Fibroblast of skin of scalp (primary cell): ENCODE measurements at places on chromosomes 5 and 9.

GRCh38 chr5:99037668-99038067, 108.9 kb upstream of the CHD1 start:
- DNase-seq, result peak; percentile 11

DNA sequence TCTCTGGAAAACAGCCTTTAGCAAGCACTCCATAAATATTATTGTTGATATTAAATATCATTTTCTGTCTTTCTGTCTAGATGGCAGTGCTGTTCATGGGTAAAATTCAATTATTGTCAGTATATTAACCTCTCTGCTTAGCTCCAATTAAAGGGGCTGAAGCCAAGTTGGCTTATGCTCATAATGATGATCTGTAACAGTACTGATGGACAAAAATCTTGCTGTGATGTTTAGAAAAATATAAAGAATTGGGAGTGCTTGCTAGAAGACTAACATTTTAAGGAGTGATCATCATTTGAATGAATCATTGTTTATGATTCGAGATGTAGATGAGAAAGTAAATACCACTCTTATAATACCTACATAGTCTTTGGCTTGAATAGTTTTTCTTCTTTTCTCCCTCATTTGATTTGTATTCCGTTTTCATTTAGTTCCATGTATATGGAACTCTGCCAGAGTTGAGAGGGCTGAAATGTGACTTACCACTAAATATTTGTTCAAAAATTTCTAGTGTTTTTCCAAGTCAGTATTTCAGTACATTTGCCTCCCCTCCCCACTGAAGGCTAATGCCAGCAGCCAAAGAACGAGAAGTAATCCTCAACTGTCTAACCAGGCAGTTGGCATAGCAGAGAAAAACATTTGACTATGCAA, 538.3 kb downstream of the CSNK1G3 start:
- no peak for DNase-seq

GRCh38 chr5:32542216-32543059, 42.9 kb upstream of the SUB1 start:
- peak; percentile 47 for DNase-seq

GRCh38 chr9:134648701-134649530, 7.3 kb downstream of the COL5A1 start:
- peak; percentile 80 for DNase-seq

- DNase-seq, result peak; percentile 66
These were observed 4.7 kb downstream of the C5orf46 start for GRCh38 chr5:147901599-147902039.

GRCh38 chr5:14914623-14915260, 43.2 kb upstream of the ANKH start:
- DNase-seq, result peak; percentile 85
